ENCODE measurements at places on chromosomes 1 and 21. TPM values are rescaled to one million over a fixed set of nuclear protein-coding genes. Genes with fewer than 3 reads are reported as not detected.
A peak's percentile ranks its signal among the peaks of the same experiment; 100 is the strongest.

DNA sequence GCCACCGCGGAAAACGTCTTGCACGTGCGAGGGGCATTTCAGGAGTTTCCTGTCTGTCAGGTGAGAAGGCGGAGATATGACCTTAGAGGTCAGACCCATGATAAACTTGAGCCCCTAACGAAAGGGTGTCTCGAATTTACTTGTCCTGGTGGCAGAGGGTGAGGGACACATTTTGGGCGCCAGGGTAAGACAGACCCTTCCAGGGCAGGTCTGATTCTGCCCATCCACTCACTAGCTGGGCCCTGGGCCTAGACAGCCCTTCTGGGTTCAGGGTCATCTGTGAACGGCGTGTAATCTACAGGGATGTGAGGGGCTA, 395 bp upstream of the CSRP1 start:
- no peaks in the 10 kb centered on the region for H3K36me3 ChIP-seq
- H3K27ac ChIP-seq, result peak overlapping the region; percentile 94
- H3K4me3 ChIP-seq, result peak overlapping the region; percentile 92
- H3K4me1 ChIP-seq, result peaks cover 63% of the 10 kb centered on the region

- no peaks in the 10 kb centered on the region for H3K27me3 ChIP-seq
- H3K4me1 ChIP-seq, result no peaks in the 10 kb centered on the region
- no peak within 1 kb of the TSS for H3K4me3 ChIP-seq
- H3K27ac ChIP-seq, result no peak within 1 kb of the TSS
Measured at GRCh38 chr1:152325111-152325510, at the start of gene FLG. FLG (minus strand) TSS chr1:152325239; CDS start chr1:152315456, 9,783 bp downstream.

DNA sequence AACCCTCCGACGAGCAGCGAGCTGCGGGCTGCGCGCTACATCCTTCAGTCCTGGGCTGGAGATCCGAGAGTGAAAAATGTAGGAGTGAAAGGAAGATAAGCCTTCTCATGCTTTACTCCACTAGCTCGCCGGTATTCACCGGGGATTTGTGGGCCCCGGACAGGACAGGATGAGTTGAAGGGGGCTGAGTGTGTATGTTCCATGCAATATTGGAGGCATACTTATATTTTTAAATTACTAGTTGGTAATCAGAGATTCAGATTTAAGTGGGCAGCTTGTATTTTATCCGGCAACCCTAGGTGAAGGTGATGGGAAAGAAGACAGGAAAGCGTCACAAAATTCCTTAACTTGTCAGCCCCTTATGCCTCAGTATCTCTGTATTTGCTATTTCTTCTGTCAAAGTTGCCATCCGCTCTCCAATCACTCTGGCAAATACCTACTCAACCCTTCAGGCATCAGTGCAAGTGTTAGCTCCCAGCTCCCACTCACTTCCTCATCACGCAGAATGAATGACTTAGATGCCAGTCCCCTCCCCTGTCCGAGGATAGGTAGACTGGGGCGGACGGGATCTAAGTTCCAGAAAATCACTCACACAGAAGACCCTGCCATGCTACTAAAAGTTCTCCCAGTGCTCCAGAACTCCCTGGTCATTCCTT, 503 bp upstream of the PIGM start:
- no peaks in the 10 kb centered on the region for H3K36me3 ChIP-seq
- H3K27me3 ChIP-seq, result no peaks in the 10 kb centered on the region
- peak overlapping the region; percentile 73 for H3K27ac ChIP-seq
- peaks cover 19% of the 10 kb centered on the region for H3K4me1 ChIP-seq
- peak overlapping the region; percentile 84 for H3K4me3 ChIP-seq

DNA sequence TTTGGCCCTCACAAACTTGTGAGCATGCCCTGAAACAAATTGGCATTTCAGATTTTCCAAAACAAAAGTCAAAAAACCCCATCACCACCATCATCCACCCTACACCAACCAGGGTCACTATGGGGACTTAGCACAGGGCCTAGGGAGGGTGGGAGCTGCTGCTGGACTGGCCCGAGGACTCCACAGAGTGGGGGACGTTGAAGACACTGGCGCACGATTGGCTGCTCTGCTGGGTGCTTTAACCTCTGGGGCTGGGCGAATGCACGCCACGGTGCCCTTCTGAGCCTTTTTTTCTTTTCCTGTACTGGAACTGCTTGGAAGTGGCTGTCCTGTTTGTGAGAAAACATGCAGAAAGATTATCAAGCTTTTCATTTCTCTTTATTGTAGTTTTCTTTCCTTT, 92.8 kb downstream of the CD247 start:
- H3K4me1 ChIP-seq, result no peaks in the 10 kb centered on the region
- no peak overlapping the region for H3K27ac ChIP-seq
- no peaks in the 10 kb centered on the region for H3K27me3 ChIP-seq
- no peaks in the 10 kb centered on the region for H3K36me3 ChIP-seq
- DNase-seq, result no peak

GRCh38 chr1:180230791-180231505, 884 bp downstream of the LHX4 start:
- no peaks in the 10 kb centered on the region for H3K36me3 ChIP-seq
- peaks cover 81% of the 10 kb centered on the region for H3K27me3 ChIP-seq
- peak overlapping the region; percentile 26 for H3K4me3 ChIP-seq
- no peaks in the 10 kb centered on the region for H3K4me1 ChIP-seq

DNA sequence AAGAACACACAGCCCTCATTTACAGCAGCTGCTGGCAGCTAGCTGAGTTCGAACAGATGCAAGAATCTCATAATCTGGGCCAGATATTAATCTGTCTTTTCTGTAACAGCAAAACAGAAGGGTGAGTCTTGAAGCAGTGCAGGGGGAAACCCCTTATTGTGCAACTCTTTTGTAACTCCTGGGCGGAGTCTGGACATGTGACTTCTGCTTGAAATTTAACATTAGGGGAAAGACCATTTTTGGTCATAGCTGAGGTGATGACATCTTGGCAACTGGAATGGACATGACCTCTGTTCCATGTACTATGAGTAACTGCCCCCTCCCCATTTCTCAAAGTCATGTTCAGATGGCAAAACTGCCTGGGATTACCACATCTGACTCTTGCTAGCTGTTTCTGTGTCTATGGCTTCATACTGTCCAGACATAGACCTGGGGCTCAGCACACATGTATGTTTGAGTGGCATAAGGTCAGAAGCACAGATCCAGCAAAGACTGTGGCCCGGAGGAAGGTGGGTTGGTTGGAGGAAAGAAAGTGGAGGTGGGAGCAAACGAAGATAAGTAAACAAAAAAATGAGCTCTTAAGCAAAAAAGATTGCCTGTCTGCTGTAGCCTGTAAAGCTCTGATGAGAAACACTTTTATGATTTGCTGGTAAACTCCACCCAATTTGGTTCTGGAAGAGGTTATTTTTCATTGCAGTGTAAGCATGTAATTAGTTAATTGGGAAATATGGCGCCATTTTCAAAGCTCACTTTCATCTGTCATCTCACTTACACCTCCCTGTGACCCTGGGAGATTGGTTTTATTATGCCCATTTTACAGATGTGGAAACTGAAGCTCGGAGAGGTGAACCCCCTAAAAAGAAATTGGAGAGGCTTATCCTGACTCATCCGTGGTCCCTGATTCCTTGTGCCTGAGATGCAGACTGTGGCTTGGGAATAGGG, 26.1 kb downstream of the ETS2 start:
- H3K4me3 ChIP-seq, result no peak overlapping the region
- H3K27ac ChIP-seq, result peak overlapping the region; percentile 47
- no peaks in the 10 kb centered on the region for H3K36me3 ChIP-seq

GRCh38 chr1:179095924-179096323, 14.1 kb downstream of the TOR3A start:
- H3K36me3 ChIP-seq, result peaks cover 19% of the 10 kb centered on the region
- DNase-seq, result no peak
- no peak overlapping the region for H3K27ac ChIP-seq

DNA sequence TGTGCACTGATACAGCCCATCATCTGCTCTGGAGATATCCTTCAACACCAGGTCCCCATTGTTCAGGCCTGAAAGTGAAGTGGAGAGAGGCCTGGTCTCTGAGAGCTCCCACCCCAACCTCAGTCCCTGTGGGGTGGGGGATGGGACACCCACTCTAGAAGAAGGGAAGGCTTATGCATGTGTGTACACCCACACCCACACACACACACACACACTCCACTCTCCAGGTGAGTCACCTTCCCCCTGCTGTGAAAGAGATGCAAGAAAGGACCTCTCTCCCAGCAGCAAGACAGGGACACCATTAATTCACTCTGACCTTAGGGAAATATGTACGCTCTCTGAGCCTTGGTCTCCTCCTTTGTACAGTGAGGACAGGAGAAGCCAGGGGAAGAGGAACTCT, 5.9 kb downstream of the VSIG8 start:
- DNase-seq, result no peak
- peaks cover 23% of the 10 kb centered on the region for H3K4me1 ChIP-seq
- no peak overlapping the region for H3K4me3 ChIP-seq
- no peaks in the 10 kb centered on the region for H3K27me3 ChIP-seq

Gene FCRLB
- polyA plus RNA-seq, result 0.23 TPM

Gene SLAMF9
- polyA plus RNA-seq, result not detected

Data from sigmoid colon (tissue), 7 donors.